Cardiac ventricle fibroblast (primary cell): ENCODE measurements at places on chromosomes 4 and X. TPM values are rescaled to one million over a fixed set of nuclear protein-coding genes. Genes with fewer than 3 reads are reported as not detected.

NSG1 gene
- total RNA-seq, result 5.9 and 6.4 TPM in 2 replicates

MAGEB2 gene
- not detected in 2 replicates for total RNA-seq

ADH6 gene
- 0.56 TPM in 1 of 2 replicates, not detected in the other for total RNA-seq

ESX1 gene
- not detected in 2 replicates for total RNA-seq

PUDP gene
- total RNA-seq, result 7.2 and 7.3 TPM in 2 replicates

SCARB2 gene
- total RNA-seq, result 194 and 240 TPM in 2 replicates

ZNF732 gene
- total RNA-seq, result 0.10 TPM in 1 of 2 replicates, not detected in the other

FGFBP1 gene
- total RNA-seq, result not detected in 2 replicates

GPRASP1 gene
- total RNA-seq, result 1.1 and 1.7 TPM in 2 replicates

MGAT4D gene
- not detected in 2 replicates for total RNA-seq
